ENCODE measurements at places on chromosomes 6 and 20.

DNA sequence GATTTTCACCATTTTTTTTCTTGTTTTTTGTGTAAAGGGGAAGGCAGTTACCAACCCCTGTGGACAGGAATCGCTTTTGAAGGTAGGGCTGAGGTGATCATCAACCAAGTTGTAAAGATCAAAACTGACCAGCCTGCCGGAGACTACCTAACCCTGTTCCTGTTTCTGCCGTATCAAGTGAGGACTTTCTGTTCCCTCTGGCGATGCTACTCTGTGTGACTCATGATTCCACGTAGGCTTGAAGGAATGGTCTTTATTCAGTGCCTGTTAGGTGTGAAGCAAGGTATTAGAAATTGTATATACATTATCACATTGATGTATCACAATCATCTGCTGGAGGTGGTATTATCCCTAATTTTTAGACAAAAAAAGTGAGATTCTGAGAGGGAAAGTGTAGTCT is 161.3 kb downstream of the SOX4 start:
- no peak for DNase-seq

- no peak for DNase-seq
Measured at GRCh38 chr20:32078322-32078721, 26.3 kb downstream of the HCK start.

DNA sequence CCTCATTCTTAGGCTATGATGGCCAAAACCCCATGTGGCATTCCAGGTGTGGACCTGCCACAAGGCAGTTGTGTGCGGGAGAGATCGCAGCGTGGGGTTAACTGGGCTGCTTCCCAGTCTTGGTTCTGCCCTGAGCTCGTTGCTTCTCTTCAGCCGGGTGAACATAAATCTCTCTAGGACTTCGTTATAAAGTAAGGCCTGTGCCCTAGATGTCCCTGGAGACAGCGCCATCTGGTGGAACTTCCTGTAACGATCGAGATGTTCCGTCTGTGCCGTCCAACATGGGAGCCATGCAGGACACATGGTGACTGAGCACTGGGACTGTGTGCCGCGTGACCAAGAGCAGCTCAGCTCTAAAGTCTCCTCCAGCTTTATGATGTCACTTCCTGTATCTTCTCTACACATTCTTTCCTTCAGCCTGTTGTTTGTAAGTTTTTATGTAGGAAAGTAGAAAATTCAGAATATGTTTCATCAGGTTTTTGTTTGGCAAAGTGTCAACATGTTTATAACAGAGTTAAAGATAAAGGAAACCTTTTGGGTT is 26.8 kb upstream of the RPP40 start:
- DNase-seq: peak; percentile 39

- DNase-seq: no peak
Measured at GRCh38 chr6:169766232-169766631, 14.8 kb downstream of the ERMARD start.

- DNase-seq: no peak
Measured at GRCh38 chr6:44702292-44702691, 314.8 kb downstream of the CDC5L start.

DNA sequence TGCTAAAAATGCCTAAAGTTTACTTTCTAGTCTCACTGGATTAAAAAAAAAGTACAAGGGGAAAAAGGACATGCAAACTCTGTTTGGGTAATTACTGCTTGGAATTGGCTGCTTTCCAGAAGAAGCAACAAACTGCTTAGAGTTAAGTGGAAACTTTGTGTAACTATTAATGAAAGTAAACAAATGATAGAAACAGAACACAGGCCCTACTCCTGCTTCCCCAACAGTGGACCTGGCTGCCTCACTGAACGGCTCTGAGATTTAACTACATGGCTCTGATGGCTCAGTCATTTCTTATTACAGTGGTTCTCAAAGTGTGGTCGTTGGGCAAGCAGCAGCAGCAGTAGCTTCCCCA is 108.5 kb downstream of the MAN1A1 start:
- DNase-seq: no peak

GRCh38 chr6:149431905-149432775 is 32.1 kb downstream of the SUMO4 start:
- peak; percentile 0 for DNase-seq

Data from NCI-H2081 treated with DMSO at 0.1 percent for 48 hours (cell line).